ENCODE measurements at places on chromosomes 3 and 15.
A peak's percentile ranks its signal among the peaks of the same experiment; 100 is the strongest.

DNA sequence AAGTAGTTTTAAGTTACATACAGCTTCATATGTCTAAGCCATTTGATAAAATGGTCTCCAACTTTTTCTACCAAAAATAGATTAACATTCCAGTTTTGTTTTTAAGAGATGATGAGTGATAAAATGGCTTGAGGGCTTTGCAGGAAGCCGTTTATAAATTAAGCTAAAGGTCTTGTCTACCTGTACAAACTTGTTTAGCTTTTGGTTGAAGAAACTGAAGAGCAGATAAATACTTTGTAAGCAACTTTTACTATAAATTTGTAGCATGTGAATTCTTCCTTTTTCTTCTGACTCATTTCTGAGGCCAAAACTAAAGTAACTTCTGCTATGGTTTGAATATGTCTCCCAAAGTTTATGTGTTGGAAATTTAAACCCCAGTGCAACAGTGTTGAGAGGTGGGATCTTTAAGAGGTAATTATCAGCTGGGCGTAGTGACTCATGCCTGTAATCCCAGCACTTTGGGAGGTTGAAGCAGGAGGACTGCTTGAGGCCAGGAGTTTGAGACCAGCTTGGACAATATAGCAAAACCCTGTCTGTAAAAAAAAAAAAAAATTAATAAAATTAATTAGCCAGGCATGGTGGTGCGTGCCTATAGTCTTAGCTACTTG lies 8.2 kb upstream of the NEDD4 start:
- DNase-seq = no peak

GRCh38 chr3:138412821-138413551 lies 21.4 kb upstream of the ESYT3 start:
- DNase-seq = peak; percentile 42

DNA sequence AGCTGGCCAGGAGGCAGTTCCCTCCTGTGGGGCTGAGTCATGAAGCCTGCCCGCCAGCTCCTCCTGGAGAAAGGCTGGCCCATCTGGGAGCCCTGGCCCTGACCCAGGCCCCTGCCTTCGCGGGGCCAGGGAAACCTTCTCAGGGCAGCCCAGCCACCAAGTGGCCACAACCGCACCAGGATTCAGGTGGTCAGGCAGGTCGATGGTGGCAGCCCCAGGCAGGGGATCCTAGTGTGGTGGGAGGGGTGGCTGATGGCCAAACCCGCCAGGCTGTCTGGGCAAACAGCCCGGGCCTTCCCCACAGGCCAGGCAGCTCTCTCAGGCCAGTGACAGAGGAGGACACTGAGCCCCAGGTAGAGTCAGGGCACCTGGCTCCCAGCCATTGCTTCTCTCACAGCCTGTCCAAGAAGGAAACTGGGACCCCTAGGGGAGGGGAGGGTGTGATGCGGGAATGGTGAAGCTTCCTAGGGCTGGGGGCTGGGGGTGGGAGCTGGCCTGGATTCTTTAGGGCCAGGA lies 1.2 kb downstream of the TWF2 start:
- DNase-seq = peak; percentile 93

DNA sequence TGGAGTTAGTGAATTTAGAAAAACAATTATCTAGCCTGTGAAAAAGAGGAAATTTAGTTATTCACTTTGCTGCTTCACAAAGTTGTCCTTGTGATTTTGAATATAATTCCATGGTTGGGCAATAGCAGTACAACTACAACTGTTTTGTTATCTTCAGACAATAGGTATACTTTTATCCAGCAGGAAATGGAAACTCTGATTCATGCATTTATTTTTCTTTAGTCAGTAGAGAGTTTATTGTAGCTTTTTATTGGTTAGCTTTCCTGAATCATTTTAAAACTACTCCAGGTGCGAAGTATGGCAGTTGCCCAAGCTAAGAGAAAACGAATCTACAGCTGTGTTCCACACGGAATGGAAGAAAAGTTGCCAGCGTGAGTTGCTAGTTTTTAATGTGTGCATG lies 80.3 kb downstream of the TM4SF4 start:
- DNase-seq = peak; percentile 95

DNA sequence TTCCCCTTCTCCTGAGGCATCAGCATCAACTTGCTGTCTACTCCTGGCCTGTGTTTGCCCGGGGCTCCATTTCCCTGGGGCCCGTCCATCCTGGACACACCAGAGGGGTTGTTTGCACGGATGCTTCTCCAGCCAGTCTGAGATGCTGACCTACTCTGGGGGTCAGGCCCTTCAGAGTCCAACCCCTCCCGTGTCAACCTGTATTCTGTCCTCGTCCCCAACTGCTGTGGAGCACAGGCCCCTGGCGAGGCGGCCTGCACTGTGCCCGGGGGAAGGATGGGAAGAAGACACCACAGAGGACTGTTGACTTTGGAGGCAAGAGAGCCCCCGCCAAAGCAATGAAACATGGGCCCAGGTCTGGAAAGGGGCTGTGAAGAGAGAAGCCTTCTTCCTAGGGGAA lies 25.8 kb downstream of the ALS2CL start:
- no peak for DNase-seq

- no peak for DNase-seq
These were observed 492.8 kb upstream of the MDFIC2 start for GRCh38 chr3:70805061-70805889.

- DNase-seq = peak; percentile 56
These were observed 216.8 kb downstream of the ERC2 start for GRCh38 chr3:56251343-56251945.

GRCh38 chr15:73017987-73018386 lies 34.3 kb upstream of the NEO1 start:
- no peak for DNase-seq

- DNase-seq = no peak
These were observed 32.4 kb upstream of the ALDH1L1 start for GRCh38 chr3:126212620-126213378.

GRCh38 chr3:17258823-17259436 lies 374.2 kb downstream of the PLCL2 start:
- DNase-seq = peak; percentile 39

DNA sequence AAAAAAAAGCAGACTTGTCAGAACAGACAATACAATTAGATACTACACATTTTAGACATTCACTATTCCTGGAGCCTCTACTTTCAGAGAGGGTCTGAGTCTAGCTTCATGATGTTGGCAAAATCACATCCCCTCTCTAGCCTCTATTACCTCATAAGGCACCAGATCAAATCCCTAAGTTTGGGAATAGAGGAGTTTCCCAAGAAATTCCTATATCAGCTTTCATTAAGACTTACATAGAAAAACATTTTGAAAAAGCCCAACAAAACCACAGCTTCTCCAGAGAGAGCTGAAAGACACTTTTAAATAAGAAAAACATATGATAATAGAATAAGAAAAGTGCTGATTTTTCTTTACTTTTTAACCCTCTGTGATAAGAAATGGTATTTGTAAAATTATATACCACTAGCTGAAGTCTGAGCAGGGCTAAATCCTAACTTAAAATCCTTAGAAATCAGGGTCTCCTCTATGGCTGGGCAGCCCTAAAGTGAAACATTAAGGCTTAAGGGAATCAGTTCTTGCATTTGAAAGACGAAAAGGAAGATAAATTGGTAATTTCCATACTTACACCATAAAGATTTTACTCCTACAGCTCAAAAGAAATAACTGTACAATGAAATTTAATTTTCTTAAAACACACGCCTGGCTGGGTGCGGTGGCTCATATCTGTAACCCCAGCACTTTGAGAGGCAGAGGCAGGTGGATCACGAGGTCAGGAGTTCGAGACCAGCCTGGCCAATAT lies 4.3 kb downstream of the TBC1D2B start:
- no peak for DNase-seq

DNA sequence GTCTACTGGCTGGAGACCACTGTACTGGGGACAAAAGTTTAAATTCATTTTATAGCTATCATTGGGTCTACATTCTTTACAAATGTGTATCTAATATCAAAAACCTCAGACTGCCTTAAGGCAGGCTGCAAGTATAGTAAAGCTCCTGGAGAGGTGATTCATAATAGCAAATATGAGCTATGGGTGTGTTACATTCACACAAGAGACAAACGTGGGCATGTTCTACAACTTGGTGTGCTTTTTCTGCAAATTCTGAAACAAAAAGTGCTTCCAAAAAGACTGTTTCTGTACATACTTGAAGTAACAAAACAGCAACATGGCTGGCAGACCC lies 1101.4 kb downstream of the ROBO1 start:
- DNase-seq = no peak

GRCh38 chr3:122299872-122300460 lies 25.1 kb upstream of the CSTA start:
- DNase-seq = no peak

- DNase-seq = no peak
These were observed 53.6 kb upstream of the THRB start for GRCh38 chr3:24548278-24548677.

- no peak for DNase-seq
These were observed 24.2 kb upstream of the SLC41A3 start for GRCh38 chr3:126107957-126108675.

GRCh38 chr3:155035553-155035952 lies 44.6 kb upstream of the MME start:
- DNase-seq = no peak

DNA sequence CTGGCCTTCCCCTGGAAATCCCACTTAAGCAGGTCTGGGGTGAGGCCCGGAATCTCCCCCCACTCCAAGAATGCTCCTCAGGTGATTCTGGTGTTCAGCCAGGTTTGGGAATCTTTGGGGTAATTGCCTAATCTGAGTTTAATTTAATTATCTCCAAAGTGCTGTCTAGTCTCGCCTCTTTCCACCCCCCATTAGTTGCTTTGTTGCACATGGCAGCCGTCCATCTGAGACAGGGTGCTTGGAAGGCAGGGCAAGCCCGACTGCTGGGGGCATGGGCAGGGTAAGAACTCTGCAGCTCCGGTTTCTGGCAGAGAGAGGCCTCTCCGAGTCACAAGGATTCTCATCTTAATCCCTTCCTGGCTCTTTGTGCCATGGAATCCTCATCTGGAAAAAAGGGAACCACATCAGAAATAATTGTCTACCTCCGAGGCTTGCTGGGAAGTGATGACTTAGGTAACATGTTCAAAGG lies 15.0 kb downstream of the IL17RD start:
- no peak for DNase-seq

GRCh38 chr3:177753451-177754155 lies 556.3 kb upstream of the TBL1XR1 start:
- DNase-seq = no peak

DNA sequence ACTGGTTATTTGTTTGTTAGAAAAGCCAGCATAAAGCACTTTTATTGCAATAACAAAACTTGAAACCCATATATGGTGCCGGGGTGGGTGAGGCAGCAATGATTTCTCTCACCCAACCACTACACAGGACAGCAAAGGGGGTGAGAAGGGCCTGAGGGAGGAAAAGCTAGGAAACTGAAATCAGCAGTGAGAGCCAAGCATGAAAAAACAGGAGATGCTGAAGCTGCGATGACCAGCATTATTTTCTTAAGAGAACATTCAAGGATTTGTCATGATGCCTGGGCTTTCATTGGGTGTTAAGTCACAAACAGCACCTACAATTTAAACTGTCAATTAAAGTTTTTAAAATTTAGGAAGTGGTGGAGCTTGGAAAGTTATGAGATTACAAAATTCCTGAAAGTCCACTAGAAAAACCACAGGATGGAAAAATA lies 11.9 kb upstream of the TM4SF4 start:
- DNase-seq = peak; percentile 67

- DNase-seq = peak; percentile 83
These were observed 104.8 kb downstream of the ETFA start for GRCh38 chr15:76206325-76206976.

DNA sequence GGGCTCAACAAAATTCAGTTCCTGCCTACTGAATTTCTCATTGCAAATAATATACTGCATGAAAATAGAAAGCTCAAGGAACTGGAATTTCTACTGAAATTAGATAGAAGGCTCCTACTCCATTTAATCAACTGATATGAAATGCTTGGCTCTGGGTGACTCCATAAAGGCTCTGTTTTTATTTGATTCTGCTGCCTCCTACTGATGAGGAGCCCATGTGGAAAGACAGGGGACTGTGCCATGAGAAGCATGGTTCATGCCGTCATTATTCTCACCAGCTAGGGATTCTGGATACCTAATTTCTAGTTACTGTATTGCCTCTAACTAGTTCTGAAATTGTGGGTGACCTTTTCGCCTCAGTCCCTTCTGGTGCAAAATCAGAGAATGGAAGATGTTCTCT lies 366.2 kb upstream of the DPH6 start:
- DNase-seq = no peak

DNA sequence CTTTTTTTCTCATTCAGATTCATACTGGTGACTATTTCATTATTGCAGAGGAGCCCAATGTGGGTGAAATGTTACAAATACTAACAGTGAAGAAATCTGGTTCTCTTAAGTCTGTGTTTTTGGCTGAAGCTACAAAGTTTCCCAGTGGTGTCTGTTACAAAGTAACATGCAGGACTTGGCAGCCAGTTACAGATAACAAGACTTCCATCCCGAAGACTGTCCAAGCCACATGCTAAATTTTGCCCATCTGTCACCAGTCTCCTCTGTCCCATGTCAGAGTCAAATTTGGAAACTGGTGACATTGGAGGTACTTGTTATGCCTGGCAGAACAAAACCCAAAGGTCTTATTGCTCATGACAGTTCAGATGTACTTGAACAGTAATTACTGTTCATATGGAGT lies 269.2 kb upstream of the GOLIM4 start:
- DNase-seq = no peak

- DNase-seq = no peak
These were observed 628.5 kb downstream of the ROBO2 start for GRCh38 chr3:77668376-77668775.

GRCh38 chr3:50164984-50165909 lies 10.1 kb downstream of the SEMA3F start:
- DNase-seq = no peak

- no peak for DNase-seq
These were observed 28.2 kb downstream of the GRAMD2A start for GRCh38 chr15:72169236-72169920.

DNA sequence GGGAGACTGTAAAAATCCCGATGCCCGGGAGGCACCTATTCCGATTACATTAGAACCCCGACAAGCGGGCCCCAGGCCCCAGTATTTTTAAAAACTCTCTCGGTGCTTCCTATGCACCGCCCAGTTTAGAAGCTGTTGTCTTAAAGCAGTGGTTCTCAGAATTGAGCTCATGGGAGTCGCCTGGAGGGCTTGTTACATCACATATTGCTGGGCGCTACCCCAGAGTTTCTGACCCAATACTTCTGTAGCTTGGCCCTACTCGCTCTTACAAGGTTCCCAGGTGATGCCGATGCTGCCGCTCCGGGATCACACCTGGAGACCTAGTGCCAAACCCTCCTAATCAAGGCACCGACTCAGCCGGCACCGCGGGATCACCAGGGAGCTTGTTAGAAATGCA lies 35.2 kb downstream of the CPN2 start:
- no peak for DNase-seq
